ENCODE measurements at places on chromosomes 2 and 18.

DNA sequence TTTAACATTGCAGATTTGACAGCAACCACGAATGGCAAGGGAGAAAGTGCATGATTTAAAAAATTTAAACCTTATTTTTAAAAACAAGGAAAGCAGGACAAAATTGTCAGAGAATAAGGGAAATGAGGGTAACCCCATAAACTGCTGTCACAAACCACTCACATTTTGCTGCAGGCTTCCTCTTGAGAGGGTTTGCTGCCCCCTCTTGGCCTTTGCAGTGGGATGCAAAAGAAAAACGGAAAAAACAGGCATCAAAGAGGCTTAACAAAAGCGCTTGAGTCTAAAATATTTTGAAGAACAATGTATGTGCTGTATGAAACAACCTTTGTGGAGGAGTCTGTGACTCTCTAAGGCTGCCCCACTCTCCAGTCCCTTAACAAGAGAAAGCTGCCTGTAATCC lies 91.6 kb downstream of the TMX3 start:
- DNase-seq = peak; percentile 36

DNA sequence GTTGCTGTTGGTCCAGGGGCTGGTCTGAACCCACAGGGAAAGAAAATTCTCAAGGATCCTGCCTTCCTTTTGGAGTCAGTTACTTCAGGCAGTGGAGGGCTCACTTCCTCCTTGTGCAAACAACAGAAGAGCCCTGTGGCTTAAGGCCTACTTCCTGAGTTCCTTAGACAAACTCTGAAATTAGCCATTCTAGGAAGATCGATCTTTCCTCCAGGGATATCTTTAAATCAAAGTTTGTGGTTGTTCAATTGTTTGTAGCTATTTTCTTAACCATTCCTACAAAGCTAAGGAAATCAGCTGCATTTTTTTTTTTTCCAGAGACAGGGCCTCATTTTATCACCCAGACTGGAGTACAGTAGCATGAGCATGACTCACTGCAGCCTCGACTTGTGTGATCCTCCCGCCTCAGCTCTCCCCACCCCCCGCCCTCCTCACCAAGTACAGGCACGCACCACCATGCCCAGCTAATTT lies 156.0 kb downstream of the TANC1 start:
- DNase-seq = no peak

GRCh38 chr2:232388324-232388891 lies 9.9 kb downstream of the ALPP start:
- DNase-seq = no peak

DNA sequence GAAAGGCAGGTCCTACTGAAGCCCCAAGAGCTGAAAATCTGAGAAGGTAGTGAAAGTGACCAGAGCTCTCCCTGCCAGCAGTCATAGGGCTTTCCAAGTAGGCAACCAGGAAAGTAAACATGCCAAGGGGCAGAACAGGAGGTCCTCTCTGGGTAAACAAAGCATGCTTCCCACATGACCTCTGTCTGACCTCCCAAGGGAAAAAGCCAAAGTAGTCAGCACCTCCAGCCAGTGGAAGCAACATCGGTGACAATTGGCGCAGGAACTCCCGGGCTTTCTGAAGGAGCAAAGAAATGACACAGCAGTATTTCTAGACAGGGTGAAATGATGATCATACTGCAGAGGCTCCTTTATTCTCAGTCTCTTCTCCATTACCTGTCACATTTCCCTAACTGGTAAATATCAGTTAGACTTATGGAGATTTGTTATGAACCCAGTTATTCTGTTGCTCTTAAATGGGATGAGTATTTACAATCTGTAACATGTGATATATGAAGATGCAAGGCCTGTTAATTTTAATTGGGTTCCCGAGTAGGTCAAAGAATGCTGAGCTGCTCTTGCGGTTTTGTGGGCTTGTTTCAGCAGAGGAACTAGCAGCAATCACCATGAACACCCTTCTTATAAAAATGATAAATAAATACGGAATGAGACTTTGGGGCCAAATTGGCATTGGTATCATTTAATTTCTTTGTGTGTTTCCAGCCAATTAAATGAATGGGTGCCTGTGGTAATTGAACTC lies 321.0 kb downstream of the RND3 start:
- no peak for DNase-seq

GRCh38 chr2:142672698-142673097 lies 204.8 kb upstream of the KYNU start:
- no peak for DNase-seq

- no peak for DNase-seq
Measured at GRCh38 chr18:76356666-76357065, 138.4 kb downstream of the ZNF516 start.

- no peak for DNase-seq
Measured at GRCh38 chr18:51656249-51656648, 458.8 kb upstream of the MEX3C start.

- no peak for DNase-seq
Measured at GRCh38 chr18:12747530-12748315, 44.9 kb downstream of the PSMG2 start.

DNA sequence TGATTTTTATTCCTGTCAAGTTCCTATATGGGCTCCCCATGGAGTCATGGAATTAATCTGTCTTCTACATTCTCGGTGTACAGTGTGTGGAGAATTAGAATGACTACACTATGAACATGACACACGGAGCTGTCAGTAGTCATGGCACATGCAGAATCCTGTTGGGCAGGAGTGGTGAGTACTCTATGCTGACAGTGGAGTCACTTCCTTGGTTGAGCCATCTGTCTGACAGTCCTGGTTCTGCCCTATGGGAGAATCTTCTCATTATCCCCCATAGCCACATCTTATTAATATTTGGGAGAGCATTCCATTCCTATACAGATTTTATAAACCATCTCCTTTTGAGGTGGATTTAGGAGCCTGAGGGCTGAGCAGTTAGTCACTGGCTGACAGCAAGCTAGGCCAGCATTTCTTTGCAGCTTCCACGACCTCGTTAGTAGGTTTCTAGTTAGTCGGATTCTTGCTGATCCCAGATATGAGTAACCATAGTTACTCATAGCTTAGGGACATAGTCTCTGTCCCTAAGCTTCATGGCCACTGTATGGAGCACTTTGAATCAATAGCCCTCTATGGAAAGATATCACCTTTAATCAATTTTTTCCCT lies 90.6 kb downstream of the MDH1 start:
- DNase-seq = no peak

GRCh38 chr2:223041527-223042109 lies 10.4 kb upstream of the KCNE4 start:
- DNase-seq = no peak

- DNase-seq = no peak
Measured at GRCh38 chr18:39341129-39341528, 1775.5 kb upstream of the CELF4 start.

GRCh38 chr2:98473995-98474780 lies 29.5 kb downstream of the INPP4A start:
- no peak for DNase-seq

Measured in NCI-H1048 (cell line).